ENCODE measurements at places on chromosomes 2 and 18.

- DNase-seq: no peak
These were observed 201.7 kb downstream of the NRP2 start for GRCh38 chr2:205883965-205884364.

DNA sequence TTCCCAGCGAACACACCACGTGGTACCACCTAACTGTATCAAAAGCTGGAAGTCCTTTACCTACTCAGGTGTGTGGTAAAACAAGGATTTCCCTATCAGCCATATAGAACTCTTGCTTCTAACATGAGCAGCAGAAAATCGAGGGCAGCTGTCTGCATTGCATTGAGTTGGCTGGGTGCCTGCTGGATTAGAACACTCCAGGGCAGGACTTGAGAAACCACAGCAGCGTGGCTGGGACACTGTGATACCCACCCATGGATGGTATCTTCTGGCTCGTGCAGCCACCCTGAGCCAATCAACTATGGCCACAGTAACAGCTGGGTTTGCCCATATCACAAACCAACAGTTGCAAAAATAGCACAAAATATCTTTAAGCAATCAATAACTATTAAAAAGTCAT is 188.3 kb downstream of the FBXO15 start:
- no peak for DNase-seq

DNA sequence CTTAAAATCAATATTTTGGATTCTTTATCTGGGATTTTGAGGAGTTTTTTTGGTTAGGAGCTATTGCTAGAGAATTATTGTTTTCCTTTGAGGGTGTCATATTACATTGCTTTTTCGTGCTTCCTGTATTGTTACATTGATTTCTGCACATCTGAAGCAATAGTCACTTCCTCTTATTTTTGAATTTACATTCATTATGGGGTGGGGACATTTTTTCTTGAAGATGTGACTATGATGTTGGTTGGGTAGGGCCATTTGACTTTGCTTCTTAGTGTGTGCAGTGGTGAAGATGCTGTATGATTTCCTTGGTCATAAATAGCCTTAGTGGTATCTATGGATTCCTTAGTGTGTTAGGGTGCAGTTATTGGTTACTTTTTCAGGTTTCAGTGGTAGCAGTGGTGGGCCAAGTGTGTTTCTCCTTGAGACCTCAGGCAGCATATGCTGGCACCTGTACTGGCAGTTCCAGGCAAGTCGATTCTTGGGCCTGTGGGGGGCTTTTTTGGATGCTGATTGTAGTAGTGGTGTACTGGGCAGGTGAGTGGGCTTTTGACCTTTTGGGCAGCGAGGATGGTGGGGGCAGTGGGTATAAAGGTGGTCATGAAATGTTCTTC is 61.8 kb downstream of the ARHGAP25 start:
- no peak for DNase-seq

- DNase-seq: no peak
These were observed 5.4 kb downstream of the LBH start for GRCh38 chr2:30236591-30237238.

GRCh38 chr18:47215554-47216138 is 35.8 kb downstream of the SKOR2 start:
- peak; percentile 39 for DNase-seq

DNA sequence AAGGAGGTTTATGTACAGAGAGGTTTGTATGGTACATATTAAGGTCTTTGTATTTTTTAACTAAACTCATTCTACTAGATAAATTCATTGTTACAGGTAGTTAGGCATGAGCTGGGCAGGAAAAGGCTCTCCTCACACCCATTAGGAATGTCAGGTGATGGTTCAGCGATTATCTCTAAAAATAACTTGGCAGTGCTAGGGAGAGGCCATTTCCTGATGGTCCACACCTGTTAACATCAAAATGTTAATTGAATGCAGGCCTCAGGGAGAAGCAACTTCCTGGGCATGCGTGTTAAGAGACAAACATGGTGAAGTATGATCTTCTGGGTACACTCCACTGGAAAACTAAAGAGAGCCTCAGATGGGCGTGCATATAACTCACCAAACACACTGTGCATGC is 73.6 kb downstream of the ARL6IP6 start:
- DNase-seq: no peak

DNA sequence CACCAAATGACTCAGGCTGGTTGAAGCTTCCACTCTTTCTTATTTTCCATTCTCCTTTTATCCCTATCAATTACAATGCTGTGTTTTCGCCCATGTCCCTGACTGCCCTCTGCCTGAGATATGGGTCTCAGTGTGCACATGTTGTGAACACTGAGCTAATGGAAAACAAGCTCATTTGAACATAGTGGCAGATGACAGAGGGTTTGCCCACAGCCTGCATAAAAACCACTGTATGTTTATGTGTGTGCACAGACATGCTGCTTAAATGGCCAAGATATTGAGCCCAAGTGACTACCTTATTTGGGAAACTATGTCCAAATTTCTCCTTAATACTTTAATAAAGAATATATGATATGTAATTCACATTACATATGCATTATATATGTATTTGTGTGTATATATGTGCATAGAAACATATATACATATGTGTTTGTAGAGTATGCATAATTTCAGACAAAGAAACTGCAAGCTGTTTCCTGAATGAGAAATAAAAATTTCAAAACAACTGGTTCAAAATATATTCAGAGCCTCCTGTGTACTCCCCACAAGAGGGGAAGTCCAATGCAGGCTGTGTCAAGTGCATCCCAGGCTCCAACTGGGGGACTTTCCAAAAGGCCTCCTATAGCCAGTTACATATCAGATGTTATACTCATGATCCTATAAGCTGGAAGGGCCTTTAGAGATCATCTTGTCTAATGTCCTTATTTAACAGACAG is 92.7 kb upstream of the CD302 start:
- no peak for DNase-seq

GRCh38 chr2:166632616-166633015 is 138.6 kb upstream of the SCN7A start:
- peak; percentile 48 for DNase-seq

DNA sequence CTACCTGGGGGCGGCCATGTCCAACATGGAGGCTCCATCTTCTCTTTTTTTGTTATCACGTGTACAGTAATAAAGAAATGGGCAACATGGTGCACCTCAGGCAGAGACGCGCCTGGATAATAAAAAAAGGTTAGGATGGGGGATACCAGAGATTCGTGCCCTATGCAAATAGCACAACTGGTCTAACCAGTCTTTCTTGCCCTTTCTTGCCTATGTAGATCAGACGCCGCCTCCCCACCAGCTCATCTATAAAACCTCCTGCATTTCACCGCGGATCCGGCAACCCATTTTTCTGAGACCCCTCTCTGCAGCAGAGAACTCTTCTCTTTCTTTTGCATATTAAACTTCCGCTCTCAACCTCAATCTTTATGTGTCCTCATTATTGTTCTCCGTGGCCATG is 68.7 kb downstream of the MYL12B start:
- no peak for DNase-seq

- DNase-seq: no peak
These were observed 323.2 kb downstream of the AGPS start for GRCh38 chr2:177715771-177716170.

GRCh38 chr2:85537600-85538506 is 1.1 kb upstream of the MAT2A start:
- DNase-seq: peak; percentile 63

DNA sequence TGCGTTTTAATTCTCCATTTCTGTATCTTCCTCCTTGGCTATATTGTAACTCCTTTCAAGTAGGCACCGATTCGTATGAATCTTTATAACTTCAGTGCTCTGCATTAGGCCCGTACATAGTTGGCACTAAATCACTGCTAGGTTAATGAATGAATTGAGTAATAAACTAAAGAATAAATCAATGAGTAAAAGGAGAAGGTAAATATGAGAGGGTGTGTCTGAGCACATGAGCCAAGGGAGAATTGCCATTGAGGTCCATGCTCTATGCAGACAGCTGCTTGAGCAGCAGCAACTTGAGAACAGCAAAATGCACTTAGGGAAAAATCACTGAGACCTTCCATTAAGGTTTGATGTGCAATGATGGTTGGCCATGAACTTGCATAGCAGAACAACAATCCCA is 11.2 kb upstream of the TRPM8 start:
- DNase-seq: no peak

GRCh38 chr2:167318581-167318980 is 430.3 kb downstream of the XIRP2 start:
- no peak for DNase-seq

GRCh38 chr2:32748158-32748557 is 120.3 kb downstream of the TTC27 start:
- DNase-seq: no peak

GRCh38 chr18:5463390-5463789 is 80.4 kb downstream of the EPB41L3 start:
- DNase-seq: peak; percentile 40

GRCh38 chr18:35478520-35479435 is 19.0 kb downstream of the INO80C start:
- no peak for DNase-seq
